ENCODE measurements at places on chromosomes 4 and X. TPM values are rescaled to one million over a fixed set of nuclear protein-coding genes. Genes with fewer than 3 reads are reported as not detected.
A peak's percentile ranks its signal among the peaks of the same experiment; 100 is the strongest.

GRCh38 chrX:103999234-103999633, 14.3 kb downstream of the H2BW1 start:
- DNase-seq = no peak

DNA sequence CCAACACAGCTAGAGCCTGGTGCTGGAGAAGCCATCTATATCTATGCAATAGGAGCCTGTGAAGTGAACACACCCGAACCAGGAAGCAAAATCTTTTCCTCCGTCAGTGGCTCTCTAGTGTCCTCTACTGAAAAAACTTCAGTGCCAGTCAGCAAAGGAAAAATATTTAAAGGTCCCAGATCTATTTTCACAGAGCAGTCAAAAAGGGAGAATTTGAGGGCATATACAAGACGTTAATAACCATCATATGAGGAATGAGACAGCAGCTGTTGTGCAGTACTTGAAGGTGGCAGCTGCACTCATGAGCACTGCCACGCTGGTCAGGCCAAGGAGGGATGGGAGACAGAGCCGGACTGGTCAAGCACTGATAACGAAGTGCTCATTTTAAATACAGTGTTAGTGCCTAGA, 14.4 kb downstream of the MCUB start:
- peak; percentile 53 for DNase-seq

GRCh38 chrX:21166272-21166982, 207.8 kb upstream of the CNKSR2 start:
- DNase-seq = no peak

- DNase-seq = no peak
Observed at GRCh38 chrX:114071412-114071811, 512.5 kb upstream of the HTR2C start.

GRCh38 chr4:83369831-83370639, 35.4 kb upstream of the HPSE start:
- DNase-seq = peak; percentile 62

Gene CCDC110
- polyA plus RNA-seq = 0.87 TPM

DNA sequence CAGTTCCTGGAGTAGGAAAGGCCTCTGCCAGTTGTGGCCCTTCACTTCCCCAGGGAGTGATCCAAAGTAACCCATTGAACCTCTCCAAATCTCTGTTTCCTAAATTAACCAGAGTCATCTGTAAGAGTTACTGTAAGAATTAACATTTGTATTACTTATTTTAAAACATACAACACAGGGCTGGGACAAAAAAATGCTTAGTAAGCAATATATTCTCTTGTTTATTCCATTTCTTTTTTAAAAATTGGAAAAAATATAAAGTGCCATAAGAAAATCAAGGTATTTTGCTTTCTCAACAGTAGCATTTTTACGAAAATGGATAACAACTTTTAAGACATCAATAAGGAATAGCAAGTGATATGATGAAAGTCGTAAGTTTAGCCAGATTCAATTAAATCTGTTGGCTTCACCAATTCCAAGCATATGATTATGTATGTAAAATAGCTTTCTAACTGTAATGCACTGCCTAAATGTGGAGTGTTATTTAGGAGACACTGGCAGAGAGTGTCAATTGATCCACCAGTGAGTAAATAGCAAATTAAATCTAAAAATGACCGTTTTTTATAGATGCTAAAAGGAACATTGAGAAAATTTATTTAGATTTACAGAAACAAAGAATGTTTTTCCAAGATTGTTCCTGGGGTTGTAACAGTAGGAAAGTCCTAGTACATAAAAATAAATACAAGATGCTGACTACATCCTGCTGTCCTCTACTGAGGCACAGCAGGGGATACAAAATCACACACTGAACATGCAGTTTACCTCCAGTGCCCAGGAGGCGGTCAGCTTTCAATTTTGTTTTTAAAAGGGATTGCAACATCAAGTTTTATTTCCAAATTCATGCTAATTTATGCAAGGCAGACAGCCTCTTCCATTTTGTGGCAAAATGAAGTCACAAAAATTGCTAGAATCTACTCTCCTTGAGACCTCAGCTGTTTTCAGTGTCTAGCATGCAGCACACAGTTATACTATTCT, 53.7 kb downstream of the GPM6A start:
- no peak for DNase-seq

- DNase-seq = no peak
Observed at GRCh38 chrX:109403922-109404321, 78.0 kb downstream of the GUCY2F start.

Gene NRK
- polyA plus RNA-seq = 211 TPM

GRCh38 chr4:79679859-79680258, 271.8 kb upstream of the GK2 start:
- DNase-seq = no peak

DNA sequence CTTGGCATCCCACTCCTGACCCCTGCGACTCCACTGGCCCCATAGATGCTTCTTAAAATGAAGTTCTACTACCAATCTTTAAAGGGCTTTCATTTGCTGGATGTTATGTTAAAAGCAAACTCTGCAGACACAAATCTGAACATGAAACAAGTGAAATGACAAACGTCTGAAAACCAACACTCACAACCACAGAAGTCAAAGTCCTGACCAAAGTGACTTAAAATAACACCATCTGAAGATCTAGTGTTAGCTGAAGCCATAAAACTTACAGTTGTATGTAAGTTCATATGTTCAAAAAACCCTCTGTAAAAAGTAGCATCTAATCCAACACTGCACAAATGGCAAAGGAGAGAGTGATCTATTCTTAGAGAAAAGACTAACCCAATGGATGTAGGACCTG, 178.7 kb downstream of the SH3KBP1 start:
- no peak for DNase-seq

Gene ARHGAP6
- polyA plus RNA-seq = 9.3 TPM

Gene ZNF330
- 39.1 TPM for polyA plus RNA-seq

Gene PASD1
- polyA plus RNA-seq = 0.16 TPM

Gene OTC
- polyA plus RNA-seq = not detected

- DNase-seq = no peak
Observed at GRCh38 chr4:145828802-145829485, 109.7 kb downstream of the ZNF827 start.

GRCh38 chrX:56564921-56565840, 1.8 kb downstream of the UBQLN2 start:
- peak; percentile 54 for DNase-seq

Gene MAGEA2
- polyA plus RNA-seq = not detected

DNA sequence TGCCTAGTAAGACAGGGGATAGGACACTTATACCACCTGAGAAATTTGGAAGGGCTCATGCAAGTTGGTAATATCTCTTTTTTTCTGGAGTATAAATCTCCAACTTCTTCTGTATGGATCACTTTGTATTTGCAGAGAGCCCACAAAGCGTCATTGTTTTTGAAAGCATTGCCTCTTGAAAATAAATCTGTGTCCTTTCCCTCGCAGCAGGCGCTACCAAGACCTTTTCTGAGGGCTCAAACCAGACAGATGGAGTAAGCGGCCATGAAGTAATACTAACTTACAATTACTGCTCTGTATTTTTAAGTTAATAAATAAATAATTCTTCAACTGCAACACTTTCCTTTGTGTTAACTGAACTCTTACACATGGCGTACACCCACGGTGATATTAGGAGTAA, 56.0 kb upstream of the FBXW7 start:
- DNase-seq = no peak

DNA sequence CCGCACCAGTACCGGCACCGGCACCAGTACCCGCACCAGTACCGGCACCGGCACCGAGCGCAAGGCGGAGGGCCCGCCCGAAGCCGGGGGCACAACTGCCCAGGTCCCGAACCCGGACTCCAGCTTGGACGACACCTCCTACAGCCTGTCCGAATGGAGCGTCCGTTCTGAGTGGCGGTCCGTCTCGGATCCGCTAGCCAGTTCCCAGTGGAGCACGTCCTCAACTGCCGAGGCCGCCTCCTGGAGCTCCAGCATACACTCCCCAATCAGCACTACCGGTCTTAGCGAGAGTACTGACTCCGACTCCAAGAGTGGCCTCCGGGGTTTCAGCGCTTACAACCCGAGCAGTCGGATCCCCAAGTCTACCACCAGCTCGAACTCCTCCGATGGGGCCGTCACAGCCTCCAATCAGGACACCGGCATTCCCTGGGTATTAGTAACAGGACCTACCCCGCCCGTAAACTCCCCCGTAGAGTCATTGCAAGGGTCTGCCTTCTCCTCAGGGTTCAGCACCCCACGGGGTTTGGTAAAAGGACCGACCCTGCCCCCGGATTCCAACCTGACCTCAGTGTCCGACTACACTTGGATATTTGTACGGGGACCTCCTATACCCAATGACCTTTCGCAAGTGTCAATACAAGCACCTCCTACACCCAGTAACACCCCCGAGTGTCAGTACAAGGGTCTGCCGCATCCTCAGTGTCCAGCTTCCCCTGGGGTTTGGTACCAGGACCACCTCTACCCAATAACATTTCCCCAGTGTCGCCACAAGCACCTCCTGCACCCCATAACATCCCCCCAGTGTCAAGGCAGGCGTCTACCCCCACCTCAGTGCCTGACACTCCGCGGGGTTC, 721 bp upstream of the MAOA start:
- DNase-seq = peak; percentile 34

Gene SULT1E1
- 68.5 TPM for polyA plus RNA-seq
